AG09309 (cell line): ENCODE measurements at places on chromosomes 12 and 14.

DNA sequence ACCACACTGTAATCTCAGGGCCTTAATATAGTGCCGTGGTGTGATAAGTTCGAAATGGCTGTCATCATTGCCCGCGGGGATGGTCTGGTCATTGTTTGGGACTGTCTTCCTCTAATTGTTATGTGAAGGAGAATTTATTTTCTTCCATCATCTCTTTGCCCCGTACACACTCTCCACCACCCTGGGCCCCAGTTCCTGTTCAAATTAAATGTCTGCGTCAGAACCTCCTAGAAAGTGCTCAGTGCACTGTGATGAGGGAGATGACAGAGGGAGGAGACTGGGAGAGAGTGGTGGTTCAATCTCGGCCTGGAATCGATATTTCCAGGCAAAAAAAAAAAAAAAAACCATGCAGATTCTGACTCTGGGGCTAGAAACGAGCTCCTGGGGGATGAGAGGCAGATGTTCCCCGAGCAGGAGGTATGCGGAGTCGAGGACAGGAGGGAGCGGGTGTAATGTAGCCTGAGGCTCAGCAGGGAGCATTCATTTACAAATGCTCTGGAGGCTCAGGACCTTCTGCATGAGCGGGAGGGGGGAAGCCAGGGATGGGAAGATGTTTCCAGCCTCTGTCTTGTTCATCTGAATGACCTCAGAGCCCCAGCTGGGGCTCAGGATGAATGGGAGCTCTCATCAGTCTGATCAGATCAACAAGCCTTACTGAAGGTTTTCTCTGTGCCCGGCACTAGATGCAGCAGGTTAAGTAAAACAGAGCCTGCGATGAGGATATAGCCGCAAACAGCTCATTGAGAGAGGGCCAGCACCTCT, 219.5 kb downstream of the TBX5 start:
- DNase-seq: no peak

GRCh38 chr14:72946491-72946890, 20.2 kb downstream of the DCAF4 start:
- no peak for DNase-seq

GRCh38 chr14:90900476-90901083, 84.3 kb upstream of the TTC7B start:
- DNase-seq: no peak

DNA sequence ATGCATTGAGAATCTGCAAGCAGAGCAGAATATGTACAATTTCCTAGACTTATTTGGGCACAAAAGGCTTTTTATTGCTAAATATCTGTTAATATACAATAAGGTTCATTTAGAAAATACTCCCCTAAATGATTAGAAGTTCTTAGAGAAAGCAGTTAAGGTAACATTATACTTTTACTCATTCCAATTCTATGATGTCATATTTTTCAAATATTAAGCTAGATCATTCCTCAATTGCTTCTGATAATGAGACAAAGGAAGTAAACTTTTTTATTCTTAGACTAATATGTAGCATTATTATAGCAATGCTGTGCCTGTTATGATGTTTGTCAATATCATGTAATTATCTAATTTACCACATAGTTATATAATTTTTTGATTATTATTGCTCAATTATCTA, 447.0 kb downstream of the SLC16A7 start:
- DNase-seq: no peak

GRCh38 chr12:108328420-108328819, 10.7 kb downstream of the CMKLR1 start:
- no peak for DNase-seq
